Mesothelial cell of epicardium (in vitro differentiated cells): ENCODE measurements at places on chromosomes 7 and 10.

DNA sequence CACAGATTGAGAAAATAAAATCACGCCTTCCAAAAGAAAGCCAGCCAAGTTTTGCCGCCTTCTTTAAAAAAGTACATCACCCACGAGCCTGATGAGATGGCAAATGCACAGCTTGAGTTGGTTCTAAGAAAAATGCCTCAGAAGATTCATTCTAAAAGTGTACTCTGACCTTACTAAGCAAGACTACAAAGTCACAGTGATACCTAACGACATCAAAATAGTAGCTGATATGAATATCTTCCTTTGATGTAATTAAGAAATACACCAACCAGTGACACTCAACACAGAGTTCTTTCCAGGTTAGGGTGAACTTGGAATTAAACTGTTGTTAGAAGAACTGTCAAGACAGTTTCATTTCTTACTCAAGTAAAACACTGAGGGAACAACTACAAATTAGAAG, 78.0 kb upstream of the AMPH start:
- no peak for DNase-seq

- DNase-seq: no peak
These were observed 18.8 kb downstream of the POLL start for GRCh38 chr10:101569323-101569621.

DNA sequence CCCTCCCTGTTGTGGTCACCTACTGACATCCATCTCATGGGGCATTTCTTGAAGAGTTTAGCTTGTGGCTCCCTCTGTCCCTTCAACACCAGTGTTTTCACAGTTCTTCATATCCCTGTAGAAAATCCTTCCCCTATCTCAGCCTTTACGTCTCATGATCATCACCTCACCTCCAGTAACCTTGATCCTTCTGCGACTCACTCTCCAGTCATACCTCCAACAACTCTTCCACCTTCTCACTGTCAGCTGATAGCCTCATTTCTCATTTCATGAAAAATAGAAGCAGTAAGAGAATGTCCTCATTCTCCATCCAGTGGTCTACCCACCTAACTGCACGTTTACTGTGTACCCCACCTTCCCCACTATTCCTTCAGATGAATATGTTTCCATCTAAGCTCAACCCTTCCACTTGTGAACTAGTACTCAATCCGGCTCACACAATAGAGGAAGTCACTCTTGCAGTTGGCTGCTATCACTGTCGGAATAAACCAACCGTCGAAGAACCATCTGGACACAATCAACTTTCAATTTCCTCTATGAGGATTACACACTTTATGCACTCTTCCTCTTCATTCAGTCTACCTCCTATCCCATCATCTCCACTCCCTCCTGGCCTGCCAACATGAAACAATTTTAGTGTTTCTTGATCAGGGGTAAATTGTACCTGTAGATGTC, 256.0 kb downstream of the AHR start:
- DNase-seq: no peak

DNA sequence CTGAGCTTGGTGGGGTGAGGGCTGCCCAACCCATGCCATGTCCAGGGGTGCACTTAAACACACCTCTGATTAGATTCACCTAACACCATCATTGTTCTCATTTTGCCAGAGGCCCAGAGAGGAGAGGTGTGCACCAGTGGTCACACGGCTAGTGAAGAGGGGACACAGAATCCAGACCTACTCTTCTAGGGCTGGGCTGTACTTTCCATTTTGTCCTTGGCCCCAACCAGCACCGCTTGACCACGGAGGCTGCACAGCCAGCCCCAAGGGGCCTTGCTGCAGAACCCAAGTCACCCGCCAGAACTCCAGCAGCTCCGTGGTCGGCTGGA, 246 bp upstream of the WDFY4 start:
- DNase-seq: no peak

DNA sequence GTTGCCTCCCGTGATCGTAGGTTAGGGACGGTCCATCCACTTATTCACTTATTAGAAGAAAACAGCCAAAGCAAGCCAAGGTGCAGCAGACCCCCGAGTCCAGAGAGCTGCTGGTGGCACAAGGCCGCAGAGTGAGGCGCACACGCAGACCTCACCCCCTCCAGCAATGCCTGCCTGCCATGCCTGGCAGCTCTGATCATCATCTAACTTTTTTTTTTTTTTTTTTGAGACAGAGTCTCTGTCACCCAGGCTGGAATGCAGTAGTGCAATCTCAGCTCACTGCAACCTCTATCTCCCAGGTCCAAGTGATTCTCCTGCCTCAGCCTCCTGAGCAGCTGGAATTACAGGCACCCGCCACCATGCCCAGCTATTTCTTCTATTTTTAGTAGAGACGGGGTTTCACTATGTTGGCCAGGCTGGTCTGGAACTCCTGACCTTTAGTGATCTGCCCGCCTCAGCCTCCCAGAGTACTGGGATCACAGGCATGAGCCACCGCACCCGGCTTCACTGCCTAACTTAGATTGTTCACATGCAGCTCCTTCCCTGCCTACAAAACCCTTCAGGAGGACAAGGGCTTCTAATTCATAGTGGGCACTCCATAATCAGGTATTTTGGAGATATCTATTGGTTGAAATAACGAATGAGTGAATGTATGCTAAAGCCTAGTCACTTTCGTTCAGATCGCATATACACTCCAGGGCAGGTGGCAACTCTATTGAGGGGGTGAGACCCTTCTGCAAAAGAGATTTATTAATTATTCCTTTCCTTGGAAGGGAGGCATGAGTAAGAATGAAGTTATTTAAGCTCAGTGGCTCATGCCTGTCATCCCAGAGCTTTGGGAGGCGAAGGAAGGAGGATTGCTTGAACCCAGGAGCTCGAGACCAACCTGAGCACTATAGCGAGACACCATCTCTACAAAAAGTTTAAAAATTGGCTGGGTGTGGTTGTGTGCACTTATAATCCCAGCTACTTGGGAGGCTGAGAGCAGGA, 15.9 kb downstream of the TRIM56 start:
- DNase-seq: no peak

GRCh38 chr10:3472287-3473051, 299.9 kb upstream of the PITRM1 start:
- DNase-seq: no peak

DNA sequence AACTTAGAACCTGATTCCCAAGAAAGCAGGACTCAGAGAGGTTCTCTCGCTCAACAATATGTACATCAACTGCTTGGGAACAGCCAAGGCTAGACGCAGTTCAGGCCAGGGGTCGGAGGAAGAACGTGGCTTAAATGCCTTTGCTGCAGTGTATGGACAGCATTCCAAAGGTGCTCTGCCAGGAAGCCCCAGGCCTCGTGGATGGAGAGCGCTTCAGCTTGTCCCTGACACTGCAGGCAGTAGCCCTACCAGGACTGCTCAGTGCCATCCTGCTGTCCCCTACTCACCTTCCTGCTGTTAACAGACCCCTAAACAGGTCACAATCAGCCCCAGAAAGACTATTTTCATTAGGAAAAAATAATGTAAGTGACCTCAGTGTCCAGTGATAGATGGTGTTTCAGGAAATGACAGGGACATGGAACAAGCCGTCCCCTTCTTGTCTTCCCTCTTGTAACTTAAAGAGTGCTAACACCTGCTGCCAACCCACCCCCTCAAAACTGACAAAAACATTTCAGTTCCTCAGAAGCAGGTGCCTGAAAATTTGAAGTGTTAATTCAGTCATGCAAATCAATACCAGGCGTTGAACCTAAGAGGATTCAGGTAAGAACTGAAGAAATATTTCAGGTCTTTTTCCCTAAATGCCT, 16.5 kb downstream of the CREB3L2 start:
- DNase-seq: no peak

DNA sequence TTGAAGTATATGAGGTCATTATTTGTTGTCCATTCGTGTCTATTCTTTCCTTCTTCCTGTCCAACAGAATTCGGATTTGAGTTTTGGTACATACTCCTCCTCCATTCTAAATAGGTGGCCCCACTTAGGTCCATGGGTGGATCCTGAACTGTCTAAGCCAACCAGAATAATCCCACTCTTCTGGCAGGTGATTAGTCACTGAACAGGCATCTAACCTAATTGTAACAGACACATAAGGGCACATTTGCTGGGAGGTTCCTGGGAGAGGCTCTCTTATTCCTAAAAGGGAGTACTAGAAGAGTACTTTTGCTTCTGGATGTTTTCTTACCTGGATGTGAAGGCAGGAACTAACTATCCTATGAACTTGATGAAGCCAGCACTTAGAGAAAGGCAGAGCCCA, 16.8 kb downstream of the LRRC72 start:
- DNase-seq: no peak

DNA sequence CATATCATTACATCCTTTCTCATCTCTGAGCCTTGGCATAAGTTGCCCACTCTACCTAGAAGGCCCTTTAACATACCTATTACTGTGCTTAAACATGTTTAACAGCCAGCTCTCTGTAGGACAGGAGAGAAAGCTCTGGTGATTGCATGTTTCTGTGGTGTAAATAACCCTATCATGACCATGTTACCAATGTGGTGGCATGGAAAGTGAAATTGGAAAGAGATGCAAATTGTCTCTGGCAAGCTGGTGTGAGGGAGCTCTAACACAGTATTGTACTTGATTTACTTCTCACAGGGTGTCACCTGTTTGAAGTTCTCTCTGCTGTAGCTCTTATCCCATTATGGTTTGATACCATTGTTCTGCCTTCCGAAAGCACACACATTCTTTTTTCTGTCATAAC, 231.8 kb upstream of the DKK1 start:
- DNase-seq: no peak

GRCh38 chr7:52261057-52261456, 774.4 kb upstream of the POM121L12 start:
- no peak for DNase-seq

DNA sequence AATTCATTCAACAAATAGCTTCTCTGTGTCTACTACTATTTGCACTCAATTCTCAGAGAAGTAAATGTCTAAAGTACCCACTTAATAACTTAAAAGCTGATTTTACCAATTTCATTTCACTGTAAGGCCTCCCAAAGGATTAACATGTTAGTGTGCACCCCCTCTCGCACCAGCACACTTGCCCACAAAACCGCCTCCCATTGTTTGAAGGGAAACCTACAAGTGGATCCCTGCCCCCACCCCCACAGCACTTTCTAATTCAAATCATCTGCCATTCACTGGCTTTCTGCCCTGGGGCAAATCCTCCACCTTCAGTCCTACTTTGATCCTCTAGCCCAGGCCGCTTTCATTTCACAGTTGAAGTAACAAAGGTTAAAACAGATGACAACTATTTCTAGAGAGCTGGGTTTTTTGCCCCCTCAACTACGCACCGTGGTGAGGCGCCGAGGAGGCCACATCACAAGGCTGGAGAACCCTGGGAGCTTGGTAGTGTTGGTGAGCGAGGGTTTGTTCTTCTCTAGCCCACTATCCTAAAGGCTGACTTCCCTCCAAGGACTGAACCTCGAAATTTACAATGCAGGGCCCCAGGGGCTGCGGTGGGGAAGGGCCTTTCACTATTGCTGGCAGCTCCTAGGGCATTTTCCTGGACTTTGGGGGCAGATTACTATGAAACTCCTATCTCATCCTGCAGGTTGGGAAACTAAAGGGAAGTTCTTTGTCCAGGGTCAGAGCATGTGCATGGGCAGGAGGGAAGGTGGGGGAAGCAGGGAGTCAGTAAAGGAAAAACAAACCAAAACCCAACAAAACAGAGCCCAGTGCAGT, 517.4 kb upstream of the ZMIZ1 start:
- no peak for DNase-seq

GRCh38 chr10:20298417-20298816, 482.2 kb downstream of the PLXDC2 start:
- DNase-seq: no peak

DNA sequence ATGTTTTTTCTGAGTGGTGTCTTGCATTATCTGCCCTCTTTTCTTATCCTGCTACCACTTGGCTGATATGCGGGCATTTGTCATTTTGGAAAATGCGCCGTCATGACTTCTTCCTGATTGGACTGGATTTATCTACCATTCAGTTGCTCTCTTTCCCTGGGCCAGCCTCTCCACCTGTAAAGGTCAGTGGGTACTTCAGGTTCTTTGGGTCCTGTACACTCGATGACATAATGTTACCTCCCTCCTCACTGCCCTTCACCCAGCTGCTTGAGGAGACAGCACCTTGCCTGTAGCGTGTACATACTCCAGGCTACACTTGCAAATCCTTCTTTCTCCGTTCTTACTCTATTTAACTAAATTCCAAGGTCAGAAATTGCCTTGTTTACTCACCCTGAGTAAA, 83.7 kb downstream of the RBM33 start:
- no peak for DNase-seq

- no peak for DNase-seq
These were observed 55.0 kb downstream of the PRTFDC1 start for GRCh38 chr10:24897326-24897926.

DNA sequence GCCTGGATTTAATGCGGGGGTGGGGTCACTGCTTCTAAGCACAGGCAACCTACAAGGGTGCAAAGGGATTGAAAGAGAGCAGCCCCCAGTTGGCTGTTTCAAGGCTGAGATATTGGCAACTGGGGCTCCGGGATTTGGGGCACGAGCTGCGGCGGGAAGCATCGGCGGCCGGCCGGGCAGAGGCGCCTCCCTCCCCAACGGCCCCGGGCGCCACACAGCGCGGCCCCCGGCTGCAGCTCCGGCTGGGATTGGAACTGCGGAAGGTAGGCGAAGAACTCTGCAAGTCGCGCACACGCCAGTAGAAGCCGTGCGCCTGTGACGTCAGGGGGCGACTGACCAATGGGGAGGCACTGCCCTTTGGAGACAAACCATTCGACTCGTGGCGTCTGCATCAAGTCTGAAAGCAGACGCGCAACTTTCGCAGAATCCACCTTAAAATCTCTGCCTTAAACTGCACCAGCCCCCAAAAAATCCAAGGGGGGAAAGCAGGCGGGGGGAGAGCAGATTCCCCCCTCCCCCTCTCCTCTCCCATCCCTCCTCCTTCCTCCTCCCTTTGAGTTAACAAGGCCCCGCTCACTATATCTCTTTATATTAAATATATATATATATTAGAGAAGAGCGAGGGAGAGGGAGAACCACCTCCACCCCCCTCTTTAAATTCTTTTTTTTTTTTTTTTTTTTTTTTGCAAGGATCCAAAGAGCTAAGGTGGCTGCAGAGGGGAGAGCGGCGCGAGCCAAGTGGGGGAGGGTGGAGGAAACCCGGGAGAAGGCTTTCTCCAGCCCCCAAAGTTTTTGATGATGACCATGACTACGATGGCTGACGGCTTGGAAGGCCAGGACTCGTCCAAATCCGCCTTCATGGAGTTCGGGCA, at the start of gene DLX6:
Gene DLX6 (plus strand): TSS at position 371 of the 872 bp plus-strand sequence. CDS start 425 bp downstream, at position 796.
- DNase-seq: peak; percentile 77

DNA sequence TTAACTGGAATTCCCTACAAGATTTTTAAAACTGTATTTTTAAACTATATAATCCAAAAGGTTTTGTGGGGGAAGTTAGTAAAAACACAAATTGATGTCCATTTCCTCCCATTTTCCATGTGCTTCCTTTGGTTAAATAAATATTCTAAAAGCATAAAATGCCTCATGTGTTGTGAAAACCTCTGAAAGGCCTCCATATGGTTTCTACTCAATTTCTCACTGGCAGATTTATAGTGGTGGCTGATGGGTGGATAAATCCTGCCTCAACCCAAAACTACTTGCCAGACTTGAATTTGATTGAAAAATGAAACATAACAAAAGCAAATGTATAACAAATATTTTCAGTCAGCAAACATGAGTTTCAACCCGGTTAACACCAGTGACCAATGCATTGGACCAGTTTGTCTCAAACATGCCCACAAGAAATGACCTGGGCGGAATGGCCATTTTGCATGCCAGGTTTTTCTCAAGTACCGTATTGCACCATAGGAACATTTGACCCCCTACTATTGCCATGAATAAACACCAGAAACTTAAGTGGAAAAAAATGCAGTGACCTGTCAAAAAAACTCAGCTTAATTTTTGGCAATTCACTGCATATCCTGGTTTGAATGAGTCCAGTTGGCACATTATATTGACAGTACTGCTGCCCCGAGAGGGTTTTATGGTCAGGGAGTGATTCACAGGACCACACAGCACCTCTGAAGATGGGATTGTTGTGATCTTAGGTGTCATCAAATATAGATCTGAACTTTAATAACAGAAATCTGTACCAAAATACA, 454.6 kb upstream of the ANKRD30A start:
- DNase-seq: no peak
